ENCODE measurements at places on chromosomes 13 and 19.

DNA sequence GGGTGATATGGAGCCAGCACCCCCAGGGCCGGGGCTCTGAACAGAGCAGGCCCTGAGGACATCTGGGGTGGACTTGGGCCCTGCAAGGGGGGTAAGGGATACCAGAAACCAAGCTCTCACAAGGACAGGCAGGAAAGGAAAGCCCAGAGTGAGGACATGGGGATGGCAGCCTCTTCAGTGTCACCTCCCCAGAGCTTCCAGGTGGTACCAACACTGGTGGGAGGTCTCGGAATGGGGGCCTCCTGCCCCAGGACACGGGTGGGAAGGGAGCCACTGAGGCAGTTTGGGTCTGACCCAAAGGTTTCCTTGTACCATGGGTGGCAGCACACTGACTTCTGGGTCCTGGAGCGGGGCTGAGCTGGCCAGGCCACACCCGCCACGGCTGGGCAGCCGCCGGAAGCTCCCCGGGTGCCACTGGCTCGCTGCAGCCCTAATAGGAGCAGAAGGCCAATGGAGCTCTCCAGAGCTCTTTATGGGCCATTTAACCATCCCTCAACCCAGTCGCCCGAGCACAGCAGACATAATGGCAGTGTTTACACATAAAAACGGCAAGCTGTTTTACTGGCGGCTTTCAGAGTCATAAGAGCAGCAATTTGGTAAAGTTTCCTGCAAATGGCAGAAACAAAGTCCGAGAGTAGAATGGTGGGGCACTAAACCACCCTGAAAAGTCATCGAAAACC is 59.3 kb downstream of the PEPD start:
- no peak for DNase-seq

- no peak for DNase-seq
Observed at GRCh38 chr13:109809216-109809932, 23.0 kb upstream of the IRS2 start.

GRCh38 chr19:2271234-2272103 is 10.5 kb downstream of the PEAK3 start:
- DNase-seq = peak; percentile 38

- DNase-seq = no peak
Observed at GRCh38 chr13:41643507-41643906, 186.2 kb downstream of the RGCC start.

DNA sequence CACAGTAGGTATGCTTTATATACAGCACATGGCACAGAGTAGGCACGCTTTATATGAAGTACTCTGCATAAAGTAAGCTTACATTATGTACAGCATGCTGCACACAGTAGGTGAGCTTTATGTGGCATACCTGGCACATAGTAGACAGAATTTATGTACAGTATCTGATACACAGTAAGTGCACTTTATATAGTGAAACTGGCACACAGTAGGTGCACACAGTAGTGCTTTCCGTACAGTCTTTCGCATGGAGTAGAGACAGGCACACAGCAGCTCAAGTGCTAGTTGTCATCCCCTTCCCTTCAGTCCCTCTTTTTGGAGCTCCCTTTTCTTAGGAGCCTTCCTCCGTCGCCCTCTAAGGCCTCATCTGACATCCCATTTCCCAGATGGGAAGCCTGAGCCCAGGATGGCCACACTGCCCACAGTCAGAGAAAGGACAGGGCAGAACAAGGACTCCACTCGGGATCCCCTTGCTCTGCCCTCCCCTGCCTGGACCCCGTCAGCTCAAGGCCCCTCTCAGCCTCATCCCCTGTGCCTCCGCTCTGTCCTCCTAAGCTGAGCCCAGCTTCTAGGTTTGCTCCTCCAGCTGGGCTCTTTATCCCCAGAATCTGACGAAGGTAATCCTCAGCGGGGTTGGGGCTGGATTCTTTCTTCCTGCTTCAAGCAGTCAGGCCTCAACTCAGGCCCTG is 852 bp upstream of the CYP4F12 start:
- no peak for DNase-seq

- DNase-seq = peak; percentile 9
Observed at GRCh38 chr13:48126944-48127830, 32.3 kb upstream of the MED4 start.

DNA sequence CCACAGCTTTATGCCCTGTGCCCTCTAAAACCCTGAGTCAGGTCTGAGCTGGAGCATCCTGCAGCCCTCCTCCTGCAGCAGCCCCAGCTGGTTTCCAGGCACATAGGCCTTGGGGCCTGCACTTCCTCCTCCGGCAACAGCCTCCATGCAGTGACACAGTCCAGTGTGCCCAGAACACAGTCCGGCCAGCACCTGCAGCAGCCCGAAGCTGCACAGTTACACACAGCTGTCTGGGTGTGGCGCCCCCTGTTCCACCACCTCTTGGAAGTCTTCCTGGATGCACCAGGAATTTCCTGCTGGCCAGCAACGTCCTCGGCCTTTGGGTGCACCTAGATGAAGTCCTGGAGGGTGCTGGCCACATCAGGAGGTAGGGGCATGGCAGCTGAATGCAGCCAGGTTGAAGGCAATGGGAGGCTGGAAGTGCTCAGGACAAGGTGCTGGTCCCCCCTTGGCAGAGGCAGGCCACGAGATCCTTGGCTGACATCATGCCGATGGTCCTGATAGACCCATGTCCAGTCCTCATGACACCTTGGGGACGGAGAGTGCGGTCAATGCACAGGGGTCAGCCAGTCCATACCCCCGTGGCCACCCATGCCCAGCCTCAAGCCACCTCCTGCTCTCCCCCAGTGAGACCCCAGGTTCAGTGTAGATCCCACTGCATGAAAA is 27.1 kb upstream of the PARP4 start:
- DNase-seq = no peak

DNA sequence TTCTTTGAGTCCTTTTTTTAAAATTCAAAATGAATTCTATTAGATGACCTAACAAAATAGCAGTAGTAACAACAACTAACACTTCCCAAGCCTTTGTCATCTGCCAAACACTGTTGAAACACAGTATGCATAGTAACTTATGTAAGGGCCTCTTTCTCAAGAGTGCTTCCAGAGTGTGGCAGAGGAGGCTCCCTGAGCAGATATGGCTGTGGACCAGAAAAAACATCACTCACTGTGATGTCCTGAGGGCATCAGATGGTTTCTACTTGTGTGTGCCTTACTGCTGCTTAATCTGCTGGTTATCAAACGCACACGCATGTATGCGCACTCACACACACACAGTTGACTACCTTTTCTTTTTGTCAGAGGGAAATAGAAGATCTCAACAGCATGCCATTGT is 110.8 kb downstream of the DLEU7 start:
- DNase-seq = no peak

All from HS-27A (cell line).